Epithelial cell of proximal tubule (primary cell): ENCODE measurements at places on chromosomes 11 and 22. TPM values are rescaled to one million over a fixed set of nuclear protein-coding genes. Genes with fewer than 3 reads are reported as not detected.

OR56A1 gene
- total RNA-seq = not detected in 2 replicates

LAYN gene
- total RNA-seq = 20.8 and 34.7 TPM in 2 replicates

SLC1A2 gene
- under 0.01 TPM in 1 of 2 replicates, not detected in the other for total RNA-seq

TRPM5 gene
- not detected in 2 replicates for total RNA-seq

P2RX3 gene
- not detected in 2 replicates for total RNA-seq

KRTAP5-11 gene
- not detected in 2 replicates for total RNA-seq

- no peak for DNase-seq
Observed at GRCh38 chr11:79150320-79150719, 290.5 kb downstream of the TENM4 start.

- DNase-seq = no peak
Observed at GRCh38 chr11:119479685-119480275, 56.8 kb upstream of the THY1 start.

- DNase-seq = no peak
Observed at GRCh38 chr11:80816454-80816847, 1375.6 kb upstream of the TENM4 start.

GRCh38 chr11:21636561-21636960, 556.3 kb upstream of the ANO5 start:
- no peak for DNase-seq

GRCh38 chr11:36237391-36237790, 51.8 kb downstream of the COMMD9 start:
- DNase-seq = peak; percentile 18

GRCh38 chr11:61828379-61828628, 204 bp downstream of the FADS2 start:
- DNase-seq = no peak

GRCh38 chr11:29224739-29225384, 792.0 kb downstream of the KCNA4 start:
- no peak for DNase-seq

DNA sequence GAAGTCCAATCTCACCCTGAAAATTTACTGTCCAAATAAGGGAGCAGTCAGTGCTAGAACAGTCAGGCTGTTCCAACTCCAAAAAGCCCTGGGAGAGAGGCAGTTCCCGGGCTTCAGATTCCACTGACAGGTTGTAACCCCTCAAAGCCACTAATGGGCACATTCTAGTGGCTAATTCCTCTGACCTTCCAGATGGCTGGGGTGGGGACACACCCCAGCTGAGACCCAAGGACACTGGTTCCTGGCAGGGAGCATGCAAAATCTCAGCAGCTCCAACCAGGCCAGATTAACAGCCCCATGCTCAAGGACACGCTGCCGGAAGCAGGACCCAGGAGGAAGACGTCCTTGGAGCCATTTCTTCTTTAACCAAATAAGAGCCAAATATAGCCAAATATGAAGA, 92.7 kb downstream of the RPL27A start:
- no peak for DNase-seq

GRCh38 chr22:49550766-49551362, 276.8 kb downstream of the BRD1 start:
- no peak for DNase-seq

DNA sequence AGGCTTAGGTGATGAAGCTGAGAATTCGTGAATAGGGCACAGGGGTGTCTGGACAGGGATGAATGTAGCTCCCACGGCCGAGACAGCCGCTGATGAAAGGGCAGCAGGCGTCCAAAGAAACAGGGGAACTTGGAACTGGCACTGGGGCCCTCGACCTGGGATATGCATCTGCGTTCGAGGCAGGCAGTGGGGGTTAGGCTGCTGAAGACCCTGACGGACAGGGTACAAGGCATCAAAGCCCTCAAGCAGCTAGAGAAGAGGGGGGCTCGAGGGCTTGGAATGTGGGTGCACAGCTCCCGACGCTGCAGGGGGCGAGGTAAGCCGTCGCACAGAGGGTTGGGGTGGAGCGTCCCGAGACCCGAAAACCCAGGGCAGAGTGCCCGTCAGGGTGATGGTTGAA, 6.9 kb upstream of the SYT8 start:
- DNase-seq = no peak

DNA sequence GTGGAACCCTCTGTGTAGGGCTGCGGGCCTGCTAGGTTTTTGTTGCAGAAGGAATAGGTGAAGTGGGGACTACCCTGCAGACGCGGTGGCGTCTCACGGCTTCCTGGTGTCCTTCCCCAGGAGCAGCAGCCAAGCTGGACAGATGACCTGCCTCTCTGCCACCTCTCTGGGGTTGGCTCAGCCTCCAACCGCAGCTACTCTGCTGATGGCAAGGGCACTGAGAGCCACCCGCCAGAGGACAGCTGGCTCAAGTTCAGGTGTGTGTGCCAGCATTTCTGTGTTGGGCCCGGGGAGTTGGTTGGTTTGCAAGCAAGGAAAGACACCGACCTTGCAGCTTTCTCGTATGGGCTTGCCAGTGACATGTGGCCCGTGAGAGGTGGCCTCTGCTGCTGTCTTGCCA, 15.3 kb downstream of the TAB1 start:
- no peak for DNase-seq

DNA sequence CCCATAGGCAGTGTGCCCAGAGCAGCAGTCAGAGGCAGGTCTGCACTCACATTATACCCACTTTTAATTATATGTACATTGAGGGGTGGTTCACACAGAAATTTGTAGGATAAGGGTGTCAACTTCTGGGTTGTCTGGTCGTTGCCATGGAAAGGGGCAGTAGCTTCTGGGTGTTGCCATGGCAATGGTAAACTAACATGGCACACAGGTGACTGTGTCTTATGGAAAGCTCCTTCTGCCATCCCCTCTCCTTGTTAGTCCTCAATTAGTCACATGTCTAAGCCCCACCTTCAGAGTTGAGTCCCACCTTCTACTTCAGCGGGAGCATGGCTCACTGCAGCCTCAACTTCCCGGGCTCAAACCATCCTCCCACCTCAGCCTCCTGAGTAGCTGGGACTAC, 56.3 kb upstream of the ATXN10 start:
- DNase-seq = no peak
